CD8-positive, alpha-beta memory T cell (primary cell): ENCODE measurements at places on chromosomes 13 and 19. TPM values are rescaled to one million over a fixed set of nuclear protein-coding genes. Genes with fewer than 3 reads are reported as not detected.

- no peak for DNase-seq
These were observed 54.4 kb upstream of the RGCC start for GRCh38 chr13:41402691-41403511.

Gene POU4F1
- 0.09 TPM for total RNA-seq

Gene ZSCAN22
- 5.3 TPM for total RNA-seq

GRCh38 chr13:20192158-20192835 is 441 bp downstream of the GJB2 start:
- DNase-seq, result no peak

DNA sequence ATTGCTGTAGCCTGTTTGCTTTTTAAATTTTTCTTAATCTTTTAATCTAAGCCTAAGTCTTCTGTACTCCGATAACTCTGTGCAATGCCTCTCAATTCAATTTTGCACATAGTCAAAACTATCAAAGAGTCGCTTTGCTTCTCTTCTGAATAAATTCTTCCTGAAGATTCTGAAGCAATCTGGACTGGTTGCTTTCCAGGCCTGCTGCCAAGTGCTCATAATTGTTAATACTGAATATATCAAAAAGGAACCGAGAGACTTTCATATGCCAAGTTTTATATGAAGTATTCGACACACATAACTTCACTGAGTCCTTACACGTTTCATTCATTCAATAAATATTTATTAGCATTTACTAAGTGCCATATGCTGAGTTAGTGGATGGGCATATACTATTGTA is 91.3 kb downstream of the EDNRB start:
- DNase-seq, result no peak

DNA sequence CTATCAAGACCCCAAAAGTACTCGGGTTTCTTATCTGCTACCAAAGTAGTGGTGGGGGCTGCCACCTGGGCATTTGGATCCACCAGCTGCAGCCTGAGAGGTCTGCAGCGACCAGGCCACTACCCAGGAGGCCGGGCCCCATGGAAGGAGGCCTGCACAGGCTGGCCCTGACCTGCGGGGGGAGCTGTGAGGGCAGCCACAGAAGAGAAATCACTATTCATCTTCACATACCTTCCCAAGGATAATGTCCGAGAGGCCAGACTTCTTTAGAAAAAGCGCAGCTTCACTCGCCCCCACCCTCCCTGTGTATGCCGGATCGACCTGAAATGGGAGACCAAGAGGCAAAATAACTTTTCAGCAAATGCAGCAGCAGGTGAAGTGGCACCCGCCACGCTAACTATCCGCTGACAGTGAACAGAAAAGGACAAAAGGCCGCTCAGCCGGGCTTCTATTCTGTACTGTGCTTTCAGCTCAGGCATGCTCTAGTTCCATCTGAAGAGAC is 30.1 kb downstream of the EPS15L1 start:
- no peak for DNase-seq

Gene URAD
- total RNA-seq, result not detected

Gene SIGLEC8
- not detected for total RNA-seq

Gene ZNF177
- total RNA-seq, result 0.72 TPM

- no peak for DNase-seq
These were observed 808.6 kb upstream of the ARGLU1 start for GRCh38 chr13:107376341-107377125.

Gene NLRP4
- not detected for total RNA-seq

- no peak for DNase-seq
These were observed 6.0 kb downstream of the SIGLEC11 start for GRCh38 chr19:49954933-49955332.

- DNase-seq, result no peak
These were observed 608 bp downstream of the CD70 start for GRCh38 chr19:6590258-6590826.

- no peak for DNase-seq
These were observed 68.8 kb upstream of the TSHZ3 start for GRCh38 chr19:31418055-31418454.

Gene PTGIR
- total RNA-seq, result 18.4 TPM

GRCh38 chr19:50430888-50431342 is 1.8 kb upstream of the MYBPC2 start:
- DNase-seq, result no peak

Gene CYP4F2
- total RNA-seq, result not detected

Gene GGACT
- 4.9 TPM for total RNA-seq

- DNase-seq, result no peak
These were observed 4.9 kb downstream of the SIAH3 start for GRCh38 chr13:45846681-45847080.

DNA sequence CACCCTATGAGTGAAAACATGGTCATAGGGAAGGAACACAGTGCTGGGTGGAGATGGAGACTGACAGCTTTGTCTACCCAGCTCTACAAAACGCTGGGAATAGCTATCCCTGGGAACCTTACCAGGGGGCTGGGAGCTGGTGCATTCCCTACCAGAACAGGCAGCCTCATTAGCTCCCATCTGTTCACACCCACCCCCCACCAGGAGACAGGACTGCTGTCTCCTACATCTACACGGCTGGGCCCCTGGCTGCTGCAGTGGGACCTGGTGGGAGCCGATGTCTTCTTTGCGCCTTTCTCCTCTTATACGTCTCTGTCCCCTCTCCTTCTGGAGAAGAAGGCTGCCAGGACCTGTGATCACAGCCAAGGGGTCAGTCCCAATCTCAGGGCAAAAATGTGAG is 90.8 kb downstream of the UQCRFS1 start:
- DNase-seq, result no peak
